ENCODE measurements at places on chromosomes 16 and 17.

GRCh38 chr17:9912121-9913099 is 7.3 kb upstream of the RCVRN start:
- no peak for DNase-seq

- DNase-seq, result no peak
Measured at GRCh38 chr16:7338826-7339225, 6.2 kb downstream of the RBFOX1 start.

GRCh38 chr16:4539716-4540284 is 1.2 kb upstream of the CDIP1 start:
- no peak for DNase-seq

DNA sequence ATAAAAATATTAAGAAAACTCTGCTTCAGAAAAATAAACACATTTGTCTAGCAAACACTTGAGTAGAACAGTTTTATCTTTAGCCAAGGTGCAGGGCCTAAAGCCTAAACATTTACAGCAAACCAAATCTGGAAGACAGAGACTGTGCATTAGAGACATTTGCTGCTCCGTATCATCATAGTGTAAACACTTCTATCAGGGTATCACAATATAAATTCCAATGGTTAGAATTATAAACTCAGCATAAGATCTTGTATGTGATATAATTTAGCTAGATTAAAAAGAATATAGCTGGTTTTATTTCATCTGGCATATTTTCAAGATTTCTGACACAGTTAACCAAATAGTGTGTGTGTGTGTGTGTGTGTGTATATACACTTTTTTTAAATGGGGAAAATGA is 133.8 kb upstream of the NACA2 start:
- no peak for DNase-seq

DNA sequence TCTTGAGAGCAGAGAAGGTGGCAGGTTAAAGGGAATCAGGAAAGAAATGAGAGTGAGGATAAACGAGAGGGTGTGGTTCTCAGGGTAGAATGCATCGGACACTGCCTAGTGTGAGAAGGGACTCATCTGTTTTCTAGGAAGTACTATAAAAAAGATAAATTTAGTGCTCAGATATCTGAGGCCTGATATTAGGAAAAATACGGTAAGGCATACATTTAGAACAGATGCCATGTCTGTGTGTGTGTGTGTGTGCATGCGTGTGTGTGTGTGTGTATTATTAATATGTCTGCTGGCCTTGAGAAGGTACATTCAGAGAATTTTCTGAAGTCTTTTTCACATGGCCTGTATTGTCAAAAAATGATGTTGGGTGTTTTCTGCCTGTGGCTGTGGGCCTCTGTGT is 414.8 kb downstream of the MAF start:
- DNase-seq, result no peak
